ENCODE measurements at places on chromosomes 16 and 17.

DNA sequence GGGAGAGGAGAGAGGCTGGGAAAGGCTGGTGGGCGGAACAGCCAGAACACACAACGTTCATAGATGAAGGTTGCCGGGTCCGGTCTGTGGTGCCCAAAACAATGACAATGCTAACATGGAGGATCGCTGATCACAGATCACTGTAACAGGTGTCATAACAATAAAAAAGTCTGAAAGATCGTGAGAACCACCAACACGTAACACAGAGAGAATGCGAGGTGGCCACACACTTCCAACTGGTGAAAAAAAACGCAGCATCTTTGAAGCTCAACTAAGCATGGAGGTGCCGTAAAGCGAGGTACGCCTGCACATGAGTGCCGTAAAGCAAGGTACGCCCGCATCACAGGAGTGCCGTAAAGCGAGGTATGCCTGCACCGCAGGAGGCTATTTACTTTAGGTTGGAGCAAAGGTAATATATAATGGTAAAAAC, 42.3 kb downstream of the ABR start:
- DNase-seq: no peak

DNA sequence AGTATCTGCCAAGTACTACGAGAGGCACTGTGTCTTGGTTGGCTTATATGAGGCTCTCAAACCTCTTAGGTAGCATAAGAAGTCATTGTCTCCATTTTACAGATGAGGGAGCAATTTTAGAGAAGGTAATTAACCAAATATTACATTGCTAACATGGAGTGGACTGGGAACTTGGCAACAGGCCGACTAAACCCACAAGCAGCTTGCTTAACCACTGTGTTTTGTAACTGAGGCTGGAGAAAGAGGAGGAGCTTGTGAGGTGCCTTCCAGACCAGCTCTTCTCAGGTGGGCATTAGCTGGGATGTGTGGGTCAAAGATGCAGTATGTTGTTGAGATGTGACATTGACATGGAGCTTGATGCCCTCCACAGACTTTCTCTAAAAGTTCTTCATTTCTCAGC, 835.6 kb upstream of the RBFOX1 start:
- no peak for DNase-seq

DNA sequence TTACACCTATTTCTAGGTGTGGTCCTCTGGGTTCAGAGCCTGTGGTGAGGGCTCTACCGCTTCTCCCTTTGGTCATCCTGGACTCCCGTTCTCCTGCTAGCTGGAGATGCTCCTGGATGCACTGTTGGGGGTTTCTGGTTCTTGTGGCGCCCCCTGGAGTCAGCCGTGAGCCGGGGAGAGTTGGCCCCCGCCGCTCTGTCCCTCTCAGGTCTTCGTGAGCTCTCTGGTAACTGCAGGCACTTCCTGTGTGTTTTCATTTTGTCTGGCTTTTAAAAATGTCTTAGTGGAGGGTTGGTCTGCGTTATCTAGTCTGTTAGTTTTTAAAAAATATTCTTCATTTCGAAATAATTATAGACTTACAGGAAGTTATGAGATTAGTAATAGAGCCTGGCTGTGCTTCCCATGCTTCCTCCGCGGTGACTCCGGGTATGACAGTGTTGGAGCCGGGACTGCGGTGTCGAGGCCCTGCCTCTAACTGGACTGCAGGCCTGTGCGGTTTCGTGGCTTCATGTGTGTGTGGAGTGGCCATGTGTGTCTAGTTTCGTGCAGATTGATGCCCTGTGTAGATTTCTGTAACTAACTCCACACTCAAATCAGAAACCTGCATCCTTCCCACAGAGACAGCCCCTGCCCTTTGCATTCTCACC, 78.0 kb upstream of the ZNF750 start:
- peak; percentile 33 for DNase-seq

- DNase-seq: no peak
These were observed 6.0 kb downstream of the TMEM106A start for GRCh38 chr17:43217614-43218087.

DNA sequence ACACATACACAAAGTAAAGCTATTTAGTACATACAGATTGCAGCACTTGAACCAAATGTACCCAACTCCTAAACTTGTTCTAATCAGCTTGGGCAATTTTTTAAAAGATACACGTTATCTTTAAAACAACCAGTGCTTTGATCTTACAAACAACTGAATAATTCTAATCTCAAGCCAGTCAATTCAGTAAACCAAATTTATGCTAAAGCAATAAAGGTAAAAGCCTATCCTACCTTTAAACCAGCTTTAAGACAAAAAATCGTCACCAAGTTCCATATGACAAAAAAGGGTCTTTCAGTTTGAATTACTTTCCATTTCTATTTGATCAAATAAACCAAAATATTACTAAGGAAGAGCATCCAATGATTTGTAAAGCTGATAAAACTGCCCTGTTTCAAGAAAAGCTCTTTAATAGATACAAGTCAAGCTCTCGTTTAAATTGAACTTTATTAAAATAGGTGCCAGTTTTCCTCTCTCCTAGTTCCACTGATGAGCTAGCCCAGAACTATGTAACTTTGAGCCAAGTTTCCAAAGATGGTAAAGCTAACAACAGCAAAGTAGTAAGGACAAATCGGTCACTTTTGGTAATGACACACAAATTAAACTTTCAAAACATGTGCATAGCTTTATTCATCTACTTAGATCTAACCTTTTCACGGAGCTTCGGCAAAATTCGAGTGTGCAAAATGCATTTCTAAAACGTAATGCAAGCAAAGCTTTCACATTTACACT, 10.2 kb downstream of the CRYBA1 start:
- no peak for DNase-seq

DNA sequence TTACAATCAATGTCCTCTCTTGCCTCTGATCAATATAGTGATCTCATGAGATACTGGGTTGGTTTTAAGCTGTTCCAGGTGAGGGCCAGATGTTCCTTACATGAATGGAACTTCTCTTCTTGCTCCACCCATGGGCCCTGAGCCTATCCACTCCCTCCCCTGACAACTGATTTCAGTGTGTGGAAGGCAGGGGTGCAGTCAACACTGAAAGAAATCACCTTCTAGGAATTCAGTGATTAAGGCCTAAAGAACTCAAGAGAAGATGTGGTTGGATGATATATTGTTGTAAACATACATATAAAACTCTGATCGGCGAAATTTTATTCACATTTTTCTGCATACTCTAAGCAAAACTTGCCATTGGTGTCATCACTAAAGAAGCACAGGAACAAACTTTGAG, 6.7 kb upstream of the GOSR2 start:
- DNase-seq: no peak

- no peak for DNase-seq
These were observed 208.8 kb upstream of the MAF start for GRCh38 chr16:79809376-79809775.

- DNase-seq: no peak
These were observed 183.5 kb upstream of the CPHXL start for GRCh38 chr16:75909746-75910145.

DNA sequence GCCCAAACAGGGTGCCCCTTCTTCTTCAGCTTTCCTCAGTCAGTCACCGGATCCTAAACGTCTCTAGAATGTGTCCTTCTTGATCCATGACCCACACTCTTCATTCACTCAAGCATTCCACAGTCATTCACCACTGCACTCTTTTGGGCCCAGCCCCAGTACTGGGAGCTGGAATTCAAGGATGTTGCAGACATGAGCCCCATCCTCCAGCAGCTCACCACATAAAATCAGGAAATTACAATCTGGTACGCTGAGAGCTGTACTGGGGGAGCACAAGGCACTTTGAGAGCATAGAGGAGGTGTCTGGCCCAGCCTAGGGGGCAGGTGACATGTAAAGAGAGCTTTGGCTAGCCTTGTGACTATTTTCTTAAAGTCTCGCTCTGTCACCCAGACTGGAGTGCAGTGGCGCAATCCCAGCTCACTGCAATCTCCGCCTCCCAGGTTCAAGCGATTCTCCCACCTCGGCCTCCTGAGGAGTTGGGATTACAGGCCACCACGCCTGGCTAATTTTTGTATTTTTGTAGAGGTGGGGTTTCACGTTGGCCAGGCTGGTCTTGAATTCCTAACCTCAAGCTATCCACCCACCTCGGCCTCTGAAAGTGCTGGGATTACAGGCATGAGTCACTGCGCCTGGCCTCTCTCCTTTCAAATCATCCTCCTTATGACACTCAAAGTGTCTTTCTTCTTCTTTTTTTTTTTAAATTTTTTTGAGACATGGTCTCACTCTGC, 18.7 kb downstream of the CES4A start:
- no peak for DNase-seq

DNA sequence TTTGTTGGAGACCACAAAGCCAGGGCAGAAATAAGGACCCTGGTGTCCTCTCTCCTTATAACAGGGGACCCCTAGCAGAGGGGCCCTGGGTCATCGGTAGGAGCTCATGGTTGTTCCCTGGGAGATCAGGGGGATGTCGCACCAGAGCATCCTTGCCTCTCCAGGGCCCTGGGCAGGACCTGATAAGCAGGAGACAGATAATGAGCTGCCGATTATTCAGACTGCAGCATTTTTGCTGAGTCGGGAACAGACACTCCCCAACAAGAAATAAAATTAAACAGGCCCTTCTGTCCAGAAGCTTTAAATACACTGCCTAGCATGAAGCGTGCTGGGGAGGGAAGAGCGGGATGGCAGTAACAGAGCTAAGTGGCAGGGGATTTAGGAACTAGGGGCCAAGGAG, 15.4 kb upstream of the GFAP start:
- DNase-seq: no peak

GRCh38 chr16:57637020-57637419, 8.6 kb downstream of the ADGRG1 start:
- DNase-seq: no peak

GRCh38 chr16:76653390-76654026, 376.3 kb downstream of the CNTNAP4 start:
- DNase-seq: no peak

DNA sequence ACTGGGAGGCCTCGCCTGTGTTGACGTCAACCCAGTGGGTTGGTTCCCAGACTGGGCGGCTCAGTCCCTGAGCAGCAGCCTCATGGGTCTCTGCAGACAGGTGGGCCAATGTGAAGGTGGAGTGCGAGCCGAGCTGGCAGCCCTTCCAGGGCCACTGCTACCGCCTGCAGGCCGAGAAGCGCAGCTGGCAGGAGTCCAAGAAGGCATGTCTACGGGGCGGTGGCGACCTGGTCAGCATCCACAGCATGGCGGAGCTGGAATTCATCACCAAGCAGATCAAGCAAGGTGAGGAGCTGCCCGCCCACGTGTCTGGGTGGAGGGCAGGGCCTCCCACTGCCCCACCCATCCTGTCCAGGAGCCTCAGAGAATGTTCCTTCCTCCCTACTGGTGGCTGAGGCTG, 44.1 kb downstream of the MRC2 start:
- no peak for DNase-seq

DNA sequence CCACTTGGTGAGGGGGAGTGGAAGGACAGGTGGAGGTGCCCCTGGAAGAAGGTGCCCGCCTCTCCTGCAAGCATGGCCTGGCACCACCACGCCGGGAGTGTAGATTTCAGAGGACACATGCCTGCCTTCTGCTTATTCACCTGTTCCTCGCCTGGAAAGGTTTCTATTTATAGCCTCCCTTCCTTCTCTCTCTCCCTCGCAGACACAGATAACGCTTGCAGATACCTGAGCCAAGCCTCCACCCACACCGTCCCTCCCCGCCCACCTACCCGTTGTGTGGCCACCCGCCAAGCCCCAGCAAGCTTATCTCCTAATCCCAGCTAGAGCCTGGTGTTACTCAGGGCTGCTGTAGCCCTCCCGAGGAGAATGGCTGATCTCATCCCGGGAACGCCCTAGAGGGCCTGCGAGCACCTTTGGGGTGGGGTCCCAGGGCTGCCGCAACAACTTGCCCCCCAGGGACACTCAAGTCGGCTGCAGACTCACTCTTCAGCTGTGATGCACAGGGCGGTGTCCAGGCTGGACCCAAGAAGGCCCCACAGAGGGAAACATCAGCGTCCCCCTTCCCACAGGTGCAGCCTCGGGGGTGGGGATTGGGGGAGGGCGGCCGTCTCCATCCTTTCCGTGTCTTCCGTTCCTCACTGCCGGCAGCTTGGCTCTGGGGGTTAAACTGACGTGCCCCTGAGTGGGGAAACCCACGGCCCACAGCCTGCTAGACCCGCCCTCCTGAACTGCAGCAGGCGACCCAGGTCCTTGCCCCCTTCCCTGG, 1.9 kb upstream of the SNAI3 start:
- no peak for DNase-seq

- DNase-seq: peak; percentile 54
These were observed 477 bp downstream of the CENPV start for GRCh38 chr17:16352667-16353316.

GRCh38 chr16:79836144-79836543, 235.6 kb upstream of the MAF start:
- no peak for DNase-seq
